ENCODE measurements at places on chromosomes 2 and 18.

DNA sequence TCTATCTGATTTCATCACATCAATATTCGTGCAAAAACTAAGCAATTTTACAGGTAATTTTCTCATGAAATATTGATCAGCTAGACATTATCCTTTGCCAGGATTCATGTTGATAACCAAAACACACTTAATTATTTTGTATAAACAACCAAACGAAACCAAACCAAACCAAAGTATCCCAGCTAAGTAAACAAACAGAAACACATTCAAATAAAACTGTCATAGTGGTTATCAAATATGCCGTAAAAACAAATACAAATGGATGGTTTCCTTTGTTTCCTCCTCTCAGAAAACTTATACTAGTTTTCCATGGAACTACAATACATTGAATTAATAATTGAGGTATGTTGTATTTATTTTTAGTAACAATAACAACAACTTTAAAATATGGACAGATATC lies 777.4 kb downstream of the DSC3 start:
- no peak for DNase-seq

GRCh38 chr2:155223781-155224406 lies 525.4 kb downstream of the KCNJ3 start:
- no peak for DNase-seq

DNA sequence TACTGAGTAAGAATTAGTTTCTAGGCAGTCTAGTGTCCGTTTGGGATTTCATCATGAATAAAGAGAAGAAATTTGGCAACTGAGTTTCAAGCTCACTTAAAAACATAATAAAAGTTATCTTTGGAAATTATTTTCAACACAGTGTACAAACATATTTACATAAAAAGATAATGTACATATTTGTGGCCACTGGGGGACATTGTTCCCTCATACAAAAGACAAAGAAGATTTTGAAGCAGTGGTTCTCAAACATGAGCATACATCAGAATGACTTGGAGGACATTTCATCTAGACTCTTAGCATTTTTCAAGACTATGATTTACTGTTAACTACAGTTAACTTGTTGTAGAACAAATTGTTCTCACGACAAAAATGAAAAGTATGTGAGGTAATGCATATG lies 15.7 kb upstream of the TTC21B start:
- DNase-seq, result no peak

DNA sequence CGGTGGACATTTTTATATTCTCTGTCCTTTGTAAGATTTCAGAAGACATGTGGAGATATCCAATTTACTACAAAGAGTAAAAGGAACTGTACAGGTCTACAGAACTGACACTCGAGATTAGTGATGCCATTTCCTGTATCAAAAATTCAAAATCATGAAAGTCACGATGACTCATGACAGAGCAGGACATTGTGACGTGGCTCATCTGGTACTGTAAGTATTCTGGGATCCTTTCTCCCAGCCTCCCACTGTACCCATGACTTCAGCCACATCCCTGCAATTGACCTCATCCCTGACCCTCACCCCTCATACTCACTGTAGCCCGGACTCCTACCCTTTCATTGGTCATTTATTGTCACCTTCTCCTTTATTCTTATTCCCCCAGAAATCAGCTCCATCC lies 736.5 kb downstream of the EPHA4 start:
- DNase-seq, result peak; percentile 72

GRCh38 chr2:207558079-207558491 lies 28.3 kb downstream of the CREB1 start:
- peak; percentile 90 for DNase-seq

DNA sequence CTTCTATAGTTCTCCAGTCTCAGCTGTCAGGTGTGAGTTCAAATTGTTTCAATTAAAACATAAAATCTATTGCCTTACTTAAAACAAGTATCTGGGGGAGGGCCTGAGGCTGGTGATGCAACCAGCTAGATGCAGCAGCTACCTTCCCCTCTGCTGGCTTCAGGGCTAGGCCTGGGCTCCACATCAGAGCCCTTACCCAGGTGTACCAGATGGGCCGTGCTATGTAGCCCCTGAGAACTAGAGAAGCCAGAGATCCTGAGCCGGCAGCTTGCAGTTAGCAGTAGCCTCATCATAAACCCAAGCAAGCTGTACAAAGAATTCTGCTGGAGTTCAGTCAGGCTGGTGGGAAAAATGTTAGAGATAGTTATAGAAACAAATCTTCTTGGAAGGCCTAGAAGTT lies 97.7 kb upstream of the ACAA2 start:
- no peak for DNase-seq

DNA sequence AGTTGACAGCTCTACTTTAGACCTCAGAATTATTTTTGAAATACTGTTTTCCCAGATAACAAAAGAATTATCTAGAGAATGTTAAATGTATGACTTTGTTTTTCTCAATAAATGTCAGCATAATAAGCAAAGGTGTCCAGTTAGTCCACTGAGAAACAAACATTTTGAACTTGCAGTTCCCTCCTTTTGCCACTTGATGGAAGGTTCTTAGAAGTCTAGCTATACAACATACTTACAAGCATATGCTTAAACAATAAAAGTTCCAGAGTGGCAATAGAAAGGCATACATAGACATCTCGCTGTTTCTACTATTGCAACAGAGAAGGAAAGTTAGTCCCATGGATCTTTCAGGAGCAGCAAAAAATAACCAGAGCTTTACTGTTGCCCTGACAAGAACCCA lies 11.8 kb downstream of the NDUFA10 start:
- peak; percentile 25 for DNase-seq

DNA sequence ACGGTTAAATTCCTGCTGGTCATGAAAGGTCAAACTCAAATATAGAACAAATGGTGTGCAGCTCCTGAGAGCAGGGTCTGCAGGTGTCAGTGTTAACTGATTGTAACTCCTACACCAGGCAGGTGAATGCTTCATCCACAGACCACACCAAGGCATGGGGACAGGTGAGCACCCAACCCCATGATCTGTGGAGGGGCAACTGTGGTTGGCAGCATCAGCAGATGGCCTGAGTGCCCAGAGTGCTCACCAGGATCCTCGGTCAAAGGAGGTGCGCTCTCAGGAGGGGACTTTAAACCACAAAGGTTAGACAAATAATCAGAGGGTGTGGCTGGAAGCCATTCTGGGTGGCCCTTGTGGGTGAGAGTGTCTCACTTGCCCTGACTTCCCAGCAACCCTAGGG lies 44.5 kb downstream of the PTGR3 start:
- no peak for DNase-seq

- no peak for DNase-seq
Measured at GRCh38 chr2:129302106-129302505, 677.4 kb upstream of the RAB6C start.

GRCh38 chr2:220269367-220269766 lies 641.9 kb downstream of the SLC4A3 start:
- no peak for DNase-seq

DNA sequence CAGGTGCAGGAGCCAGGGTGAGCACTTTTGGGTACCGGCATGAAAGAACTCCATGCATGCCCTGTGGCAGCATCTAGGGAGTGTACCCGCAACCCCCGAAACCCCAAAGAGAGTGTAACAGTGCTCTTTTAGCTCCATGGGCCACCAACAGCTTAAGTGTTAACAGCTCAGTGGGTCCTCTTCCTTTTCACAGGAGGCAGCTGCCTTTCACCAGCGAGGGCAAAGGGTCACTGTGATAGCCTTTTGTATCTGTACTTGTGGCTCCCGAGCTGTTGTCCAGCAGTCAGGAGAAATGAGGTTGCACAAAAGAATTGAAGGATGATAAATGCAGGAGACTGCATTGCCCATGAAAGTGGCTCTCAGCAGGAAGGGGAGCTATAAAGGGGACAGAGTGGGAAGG lies 1166.3 kb upstream of the ACVR2A start:
- DNase-seq, result no peak

- DNase-seq, result no peak
Measured at GRCh38 chr2:206721256-206721920, 3.2 kb upstream of the DYTN start.

- DNase-seq, result no peak
Measured at GRCh38 chr18:58687871-58688308, 16.6 kb downstream of the MALT1 start.

DNA sequence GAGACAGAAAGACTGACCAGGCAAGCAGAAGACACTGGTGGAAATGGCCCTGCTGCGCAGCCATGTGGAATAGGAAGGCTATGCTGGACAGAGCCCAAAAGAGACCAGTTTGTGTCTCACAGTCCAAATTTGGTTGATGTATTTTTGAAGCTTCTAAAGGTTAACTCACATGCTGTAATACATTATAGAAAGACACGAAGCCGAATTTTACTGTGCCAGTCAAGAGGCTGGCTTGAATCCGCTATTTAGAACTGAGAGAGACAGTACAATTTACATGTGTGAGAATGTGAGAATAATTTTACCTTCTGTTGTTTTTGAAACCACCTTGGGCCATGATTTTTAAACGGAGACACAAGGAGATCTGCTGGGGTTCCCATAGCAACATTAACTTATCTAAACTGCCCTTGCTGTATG lies 113.6 kb downstream of the METTL8 start:
- DNase-seq, result no peak

GRCh38 chr2:9738535-9739496 lies 104.5 kb upstream of the TAF1B start:
- no peak for DNase-seq

DNA sequence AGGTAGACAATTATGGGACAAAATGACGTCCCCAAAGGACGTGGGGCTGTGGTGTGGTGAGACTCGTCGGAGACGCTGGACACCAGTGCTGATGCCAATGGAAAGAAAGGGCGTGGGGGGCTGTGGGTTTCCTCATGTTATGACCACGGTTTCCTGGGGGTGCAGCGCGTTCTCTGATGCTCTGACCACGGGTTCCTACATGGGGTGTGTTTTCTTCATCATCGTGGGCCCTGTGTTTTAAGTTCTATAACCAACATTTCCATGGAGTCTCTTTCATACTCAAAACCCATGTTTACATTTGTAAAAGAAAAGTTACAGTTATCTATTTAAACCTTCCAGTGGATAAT lies 141.6 kb downstream of the RTP5 start:
- DNase-seq, result no peak

GRCh38 chr2:237437566-237437965 lies 23.6 kb upstream of the COL6A3 start:
- no peak for DNase-seq

DNA sequence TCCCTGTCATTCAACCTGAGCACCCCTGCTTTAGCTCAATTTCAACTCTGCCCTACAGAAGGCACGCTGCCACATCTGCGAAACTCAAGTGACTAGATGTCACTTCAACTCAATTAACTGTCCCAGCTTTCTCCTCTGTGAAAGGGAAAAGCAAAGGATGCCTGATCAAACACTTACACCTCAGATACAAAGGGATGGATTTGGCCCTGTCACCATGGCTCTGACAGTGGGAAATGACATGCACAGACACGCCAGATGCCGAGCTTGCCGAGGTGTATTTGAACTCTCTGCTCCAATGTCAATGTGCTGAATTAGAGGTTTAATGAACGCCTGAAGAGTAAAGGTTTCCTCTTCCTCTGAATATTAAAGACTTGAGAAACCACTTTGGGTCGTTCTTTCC lies 481.1 kb downstream of the CBLN2 start:
- no peak for DNase-seq

- no peak for DNase-seq
Measured at GRCh38 chr2:148602885-148603561, 41.5 kb upstream of the EPC2 start.

GRCh38 chr2:173948842-173949241 lies 16.3 kb downstream of the SP3 start:
- DNase-seq, result no peak

DNA sequence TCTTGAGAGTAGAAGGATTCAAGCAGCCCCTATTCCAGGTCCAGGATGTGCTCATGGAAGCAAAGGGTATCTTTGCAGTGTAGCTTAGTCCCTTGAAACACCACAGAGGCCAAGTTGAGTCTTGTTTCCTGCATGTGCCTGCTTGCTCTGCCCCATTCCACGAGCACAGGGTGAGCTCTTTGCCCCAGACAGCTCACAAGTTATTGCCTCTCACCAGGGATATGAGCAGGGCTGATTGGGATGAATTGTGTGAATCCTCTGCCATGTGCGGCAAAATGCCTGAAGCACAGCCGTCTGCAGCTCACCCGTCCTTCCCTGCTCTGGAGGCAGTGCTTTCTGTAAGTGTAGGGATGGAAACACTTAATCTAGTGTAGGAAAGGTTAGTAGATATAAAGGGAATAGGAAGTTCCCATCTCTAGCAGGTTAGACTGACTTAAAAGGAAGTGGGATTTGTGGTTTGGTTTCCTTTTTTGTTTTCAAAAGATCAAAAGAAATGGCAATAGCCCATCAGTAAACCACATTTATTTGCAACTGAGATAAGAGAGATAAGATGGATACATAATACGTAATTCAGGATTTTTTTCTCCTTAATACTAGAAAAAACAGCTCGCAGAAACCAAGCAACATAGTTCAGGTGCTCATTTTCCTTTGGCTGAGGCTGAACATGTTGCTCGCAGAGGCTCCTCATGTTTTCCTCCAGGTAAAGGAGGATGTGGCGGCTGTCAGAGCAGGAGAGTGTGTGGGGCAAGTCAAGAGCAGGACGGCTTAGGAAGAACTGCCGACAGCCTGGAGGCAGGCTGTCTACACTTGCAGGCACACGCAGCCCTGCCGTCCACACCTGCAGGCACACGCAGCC lies 41.4 kb downstream of the TMEM182 start:
- no peak for DNase-seq

GRCh38 chr2:216389570-216389969 lies 17.3 kb upstream of the MARCHF4 start:
- peak; percentile 36 for DNase-seq

DNA sequence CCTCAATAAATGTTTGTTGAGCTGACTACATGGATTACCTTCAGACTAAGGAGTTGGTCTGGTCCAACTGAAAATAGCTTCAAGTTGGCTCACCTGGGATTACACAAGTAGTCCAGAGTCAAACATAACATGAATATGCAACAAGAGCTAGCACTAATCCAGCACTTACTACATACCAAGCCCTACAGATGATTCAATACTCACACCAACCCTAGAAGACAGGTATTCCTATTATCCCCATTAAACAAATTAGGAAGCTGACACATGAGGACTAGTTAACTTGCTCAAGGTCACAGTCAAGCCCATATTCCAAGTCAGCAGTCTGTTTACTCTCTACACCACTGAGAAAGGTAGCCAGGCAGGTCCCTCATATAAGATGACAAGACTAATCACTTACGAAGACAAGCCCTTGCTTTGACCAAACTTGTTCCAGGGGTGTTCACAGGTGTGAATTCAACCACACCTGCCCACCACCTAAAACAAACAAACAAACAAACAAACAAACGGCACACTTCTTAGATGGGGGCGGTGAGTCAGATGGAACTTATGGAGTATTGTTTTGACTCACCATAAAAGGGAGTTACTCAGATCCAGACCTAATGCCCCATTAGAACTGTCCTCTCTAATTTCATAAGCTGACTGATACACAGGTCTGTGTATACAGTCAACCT lies 29.1 kb downstream of the TMEM131 start:
- DNase-seq, result peak; percentile 27
